ENCODE measurements at places on chromosomes 6 and 20. TPM values are rescaled to one million over a fixed set of nuclear protein-coding genes. Genes with fewer than 3 reads are reported as not detected.

ABHD16B gene
- not detected for total RNA-seq

ABRACL gene
- total RNA-seq = 58.9 TPM

CRYBG1 gene
- 15.9 TPM for total RNA-seq

PAK5 gene
- total RNA-seq = not detected

NKX2-2 gene
- total RNA-seq = not detected

KCNG1 gene
- 8.6 TPM for total RNA-seq

PTCHD4 gene
- 8.4 TPM for total RNA-seq

SPEF1 gene
- 0.09 TPM for total RNA-seq

WFDC9 gene
- total RNA-seq = not detected

NFKBIE gene
- total RNA-seq = 10.6 TPM

SAPCD1 gene
- 1.3 TPM for total RNA-seq

DAAM2 gene
- 0.38 TPM for total RNA-seq

NDRG3 gene
- 14.8 TPM for total RNA-seq

PAX1 gene
- not detected for total RNA-seq

DUSP15 gene
- total RNA-seq = not detected

RIPPLY2 gene
- not detected for total RNA-seq

PLTP gene
- 13.7 TPM for total RNA-seq

TAGAP gene
- not detected for total RNA-seq

DNAAF9 gene
- total RNA-seq = 12.2 TPM

WFDC5 gene
- total RNA-seq = not detected

TMEM30A gene
- total RNA-seq = 309 TPM

TRIM10 gene
- not detected for total RNA-seq

OR2H2 gene
- total RNA-seq = not detected

LINC00237 gene
- not detected for total RNA-seq

VSX1 gene
- total RNA-seq = not detected

CASS4 gene
- total RNA-seq = not detected
